ENCODE measurements at places on chromosomes 12 and 14.

DNA sequence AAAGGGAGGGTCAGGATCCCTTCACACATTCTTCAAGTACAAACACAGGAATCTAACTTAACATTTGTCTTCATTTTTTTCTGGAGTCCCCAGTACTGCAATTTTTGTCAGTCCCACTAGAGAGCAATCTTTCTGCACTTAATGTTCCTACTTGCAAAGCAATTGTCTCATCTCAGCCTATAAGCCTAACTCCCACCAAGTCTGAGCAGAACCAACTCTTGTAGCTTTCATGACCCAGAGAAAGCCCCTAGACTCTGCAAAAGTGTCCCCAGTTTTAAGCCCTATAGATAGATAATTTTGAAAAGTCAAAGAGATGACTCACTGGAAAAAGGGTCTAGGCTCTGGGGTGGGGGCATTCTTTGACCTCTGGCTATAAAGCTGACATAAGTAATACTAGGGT, 1.8 kb upstream of the ZBTB39 start:
- no peak for DNase-seq

- no peak for DNase-seq
Measured at GRCh38 chr14:92698393-92698792, 50.0 kb downstream of the LGMN start.

GRCh38 chr14:50943261-50943942, 881 bp downstream of the PYGL start:
- DNase-seq: no peak

DNA sequence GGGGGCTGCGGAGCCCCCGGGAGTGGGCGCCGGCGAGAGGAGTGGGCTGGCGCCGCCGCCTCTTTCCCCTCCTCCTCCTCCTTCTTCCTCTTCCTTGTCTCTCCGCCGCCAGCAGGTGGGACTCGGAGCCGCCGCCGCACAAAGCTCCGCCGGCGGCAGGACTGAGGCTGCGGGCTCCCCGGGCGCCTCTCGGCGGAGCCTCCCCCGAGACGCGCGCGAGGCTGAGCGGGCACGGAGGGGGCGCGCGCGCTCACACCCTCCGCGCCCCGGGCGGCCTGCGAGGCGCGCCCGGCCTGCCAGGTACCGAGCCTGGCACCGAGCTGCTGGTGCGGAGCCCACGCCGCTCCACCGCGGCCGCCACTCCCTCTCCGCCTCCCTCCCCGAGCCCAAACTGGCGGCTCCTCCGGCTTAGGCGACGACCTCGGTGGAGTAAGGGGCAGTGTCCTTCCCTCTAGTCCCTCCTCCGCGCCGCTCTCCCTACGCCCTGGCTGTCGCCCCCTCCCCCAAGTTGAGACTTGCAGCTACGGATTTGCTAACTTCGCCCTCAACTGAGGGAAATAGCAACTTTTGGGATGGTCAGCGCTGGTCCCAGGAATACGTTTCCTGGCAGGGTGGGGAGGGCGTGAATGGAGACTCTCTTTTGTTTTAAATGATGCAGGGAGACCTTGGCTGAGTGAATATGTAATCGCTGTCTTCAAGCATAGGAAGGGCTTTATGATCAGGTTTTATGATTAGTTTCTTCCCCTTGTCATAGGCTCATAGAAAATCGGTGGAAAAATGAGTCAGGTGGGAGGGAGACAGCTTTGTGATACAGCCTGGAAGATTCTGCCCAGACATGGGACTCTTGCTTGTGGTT, 199.5 kb upstream of the CAND1 start:
- no peak for DNase-seq

DNA sequence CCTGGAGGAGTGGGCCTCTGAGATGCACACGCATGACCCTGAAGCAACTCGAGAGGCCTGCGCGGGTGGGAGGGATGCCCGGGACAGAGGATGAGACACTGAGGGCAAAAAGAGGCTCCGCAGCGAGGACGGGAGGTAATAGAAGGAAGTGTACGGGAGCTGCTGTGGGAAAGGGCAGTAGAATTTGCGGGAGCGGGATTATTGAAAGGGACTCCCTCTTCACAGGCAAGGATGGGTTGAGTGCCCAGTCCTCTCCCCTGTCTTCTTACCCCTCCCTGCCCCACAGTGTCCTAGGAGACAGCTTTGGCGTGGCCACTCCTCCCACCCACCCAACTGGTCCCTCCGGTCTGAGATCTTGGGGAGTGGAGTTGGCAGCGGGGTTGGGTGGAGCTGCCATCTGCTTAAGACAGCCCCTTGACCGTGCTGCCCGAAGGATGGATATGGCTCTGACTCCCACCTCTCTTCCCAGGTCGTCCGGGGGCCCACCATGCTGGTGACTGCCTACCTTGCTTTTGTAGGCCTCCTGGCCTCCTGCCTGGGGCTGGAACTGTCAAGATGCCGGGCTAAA, 15.7 kb upstream of the ESPL1 start:
- no peak for DNase-seq

DNA sequence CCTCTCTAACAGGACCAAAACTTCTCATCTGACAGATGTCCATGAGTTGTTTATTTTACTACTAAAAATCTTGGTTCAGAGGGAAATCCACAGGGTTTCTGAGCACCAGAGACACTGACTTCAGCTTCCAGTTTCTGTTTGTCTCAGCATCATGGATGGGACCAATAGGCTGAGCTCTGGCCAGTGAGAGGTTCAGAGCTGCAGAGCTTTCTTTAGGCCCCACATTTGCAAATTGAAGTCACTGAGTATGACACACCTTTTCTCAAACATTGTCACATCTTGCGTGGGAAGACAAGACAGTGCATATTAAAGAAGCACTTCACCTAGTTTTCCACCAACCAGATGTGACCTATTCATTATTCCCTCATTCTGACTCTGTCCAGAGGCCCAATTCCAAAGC, 45.2 kb downstream of the RDH12 start:
- no peak for DNase-seq

DNA sequence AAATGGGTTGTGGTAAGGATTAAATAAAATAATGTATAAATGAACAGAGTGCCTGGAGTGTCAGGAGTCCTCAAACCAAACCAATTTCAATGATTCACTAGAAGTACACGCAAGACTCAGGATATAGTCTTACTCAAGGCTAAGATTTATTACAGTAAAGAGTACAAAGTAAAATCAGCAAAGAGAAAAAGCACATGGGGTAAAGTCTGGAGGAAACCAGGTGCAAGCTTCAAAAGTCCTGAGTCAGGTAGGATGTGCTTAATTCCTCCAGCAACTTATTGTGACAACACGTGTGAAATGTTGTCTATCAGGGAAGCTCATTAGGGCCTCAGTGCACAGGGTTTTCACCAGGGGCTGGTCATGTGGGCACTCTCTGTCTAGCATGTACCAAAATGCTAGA, 105.8 kb upstream of the NAP1L1 start:
- DNase-seq: no peak

GRCh38 chr14:68331426-68331825, 461.4 kb downstream of the ZFP36L1 start:
- no peak for DNase-seq

GRCh38 chr12:107317751-107318555, 224.6 kb upstream of the CRY1 start:
- DNase-seq: peak; percentile 59

GRCh38 chr12:100234591-100235304, 32.1 kb downstream of the DEPDC4 start:
- DNase-seq: no peak

Data from stimulated activated CD8-positive, alpha-beta memory T cell treated with anti-CD3 and anti-CD28 coated beads, Interleukin-4, amount 100 ng/mL, for 1 hour (primary cell).